ENCODE measurements at places on chromosomes 7 and 10. TPM values are rescaled to one million over a fixed set of nuclear protein-coding genes. Genes with fewer than 3 reads are reported as not detected.

NODAL gene
- 0.67 TPM for polyA plus RNA-seq

DNA sequence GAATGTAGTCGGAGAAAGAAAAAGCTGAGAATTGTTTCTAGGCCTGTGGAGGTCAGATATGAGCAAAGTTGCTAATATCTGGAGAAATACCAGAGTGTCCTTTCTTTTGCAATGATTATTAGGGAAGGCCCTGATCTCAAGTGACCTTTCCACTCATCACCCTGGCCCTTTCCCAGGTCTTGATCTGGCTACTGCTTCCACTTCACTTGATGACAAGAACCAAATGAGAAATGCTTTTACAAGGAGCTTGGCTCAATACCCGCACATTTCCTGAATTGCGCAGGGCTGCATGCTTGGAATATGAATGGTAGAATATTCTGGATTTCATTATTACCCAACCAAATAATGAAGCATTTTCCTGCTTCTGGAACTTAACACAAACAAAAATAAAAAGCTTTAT lies 104.6 kb downstream of the ITGB8 start:
- DNase-seq, result no peak

STYXL1 gene
- 47.5 TPM for polyA plus RNA-seq

DNA sequence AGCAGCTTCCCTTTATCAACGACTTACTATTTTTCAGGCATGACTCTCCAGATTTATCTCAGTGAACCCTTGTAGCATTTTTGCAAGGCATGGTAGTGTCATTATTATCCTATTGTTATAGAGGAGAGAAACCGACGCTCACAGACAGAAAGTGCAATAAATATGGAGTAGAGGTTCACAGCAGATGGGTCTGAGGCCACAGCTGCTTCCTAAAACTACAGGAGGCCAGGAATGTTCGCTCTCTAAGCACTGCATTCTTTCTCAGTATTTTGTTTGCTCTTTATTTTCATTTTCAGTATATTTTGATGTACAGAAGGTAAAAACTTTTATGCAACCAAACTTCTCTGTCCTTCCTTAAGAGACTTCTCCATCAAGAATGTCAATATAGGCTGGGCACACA lies 4.5 kb upstream of the AEBP1 start:
- no peak for DNase-seq

DNA sequence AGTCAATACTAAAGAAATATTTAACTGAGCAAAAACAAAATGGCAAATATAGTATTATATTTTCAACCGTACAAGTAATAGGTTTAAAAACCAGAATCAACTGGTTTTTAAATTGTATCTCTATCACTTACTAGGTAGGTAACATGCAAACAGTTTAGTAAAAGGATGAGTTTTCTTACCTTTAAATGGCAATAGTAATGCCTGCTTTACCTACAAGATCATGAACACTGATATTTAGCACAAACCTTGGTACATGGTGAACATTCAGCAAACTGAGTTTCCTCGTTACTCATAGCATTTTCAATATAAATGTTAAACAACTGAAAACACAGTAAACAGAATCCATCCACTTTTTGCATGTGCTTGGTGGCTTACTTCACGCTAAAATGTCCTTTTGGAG lies 389.1 kb downstream of the PARD3 start:
- DNase-seq, result no peak

- no peak for DNase-seq
Measured at GRCh38 chr10:132519382-132520176, 18.0 kb upstream of the INPP5A start.

PANK1 gene
- 48.2 TPM for polyA plus RNA-seq

GRCh38 chr7:45413419-45413818 lies 160.7 kb upstream of the ADCY1 start:
- DNase-seq, result no peak

- no peak for DNase-seq
Measured at GRCh38 chr7:93119191-93119905, 1.6 kb upstream of the SAMD9 start.
